Activated CD4-positive, CD25-positive, alpha-beta regulatory T cell (primary cell): ENCODE measurements at places on chromosomes 11 and 22.
A peak's percentile ranks its signal among the peaks of the same experiment; 100 is the strongest.

DNA sequence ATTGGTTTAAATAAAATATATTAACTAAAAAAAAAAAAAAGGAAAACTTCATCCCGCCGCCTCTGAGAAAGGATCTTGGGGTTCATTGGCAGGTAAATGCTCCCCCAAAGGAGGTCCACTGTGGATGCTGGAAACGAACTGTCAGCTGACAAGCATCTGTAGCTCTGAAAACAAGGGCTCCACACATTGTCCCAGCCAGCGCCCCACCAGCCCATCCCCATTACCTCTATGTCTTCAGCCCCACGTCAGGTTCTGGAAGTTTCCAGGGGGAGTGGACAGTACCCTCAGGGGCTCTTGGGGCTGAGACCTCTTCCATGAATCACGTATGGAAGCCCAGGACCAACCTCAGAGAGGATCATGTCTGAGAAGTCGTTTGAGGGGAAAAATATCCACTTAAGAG is 66.4 kb upstream of the WNT7B start:
- no peak for DNase-seq

DNA sequence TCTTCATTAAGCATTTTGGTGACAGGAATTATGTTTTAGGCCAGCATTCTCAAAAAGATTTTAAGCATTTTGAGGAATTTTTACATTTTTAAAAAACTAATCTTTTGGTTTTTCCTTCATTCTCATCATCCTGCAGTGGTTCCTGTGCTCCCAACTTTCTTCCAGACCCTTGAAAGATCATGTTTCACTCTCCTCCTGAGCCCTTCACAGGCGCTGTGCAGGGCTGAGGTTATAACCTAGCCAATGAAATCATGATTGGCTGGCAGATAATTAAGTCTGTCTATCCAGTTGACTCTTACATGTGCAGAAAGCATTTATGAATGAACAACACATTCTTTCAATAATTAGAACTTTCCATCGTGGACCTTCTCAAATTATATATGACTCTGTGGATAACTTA is 226.3 kb downstream of the DDX10 start:
- DNase-seq: no peak

DNA sequence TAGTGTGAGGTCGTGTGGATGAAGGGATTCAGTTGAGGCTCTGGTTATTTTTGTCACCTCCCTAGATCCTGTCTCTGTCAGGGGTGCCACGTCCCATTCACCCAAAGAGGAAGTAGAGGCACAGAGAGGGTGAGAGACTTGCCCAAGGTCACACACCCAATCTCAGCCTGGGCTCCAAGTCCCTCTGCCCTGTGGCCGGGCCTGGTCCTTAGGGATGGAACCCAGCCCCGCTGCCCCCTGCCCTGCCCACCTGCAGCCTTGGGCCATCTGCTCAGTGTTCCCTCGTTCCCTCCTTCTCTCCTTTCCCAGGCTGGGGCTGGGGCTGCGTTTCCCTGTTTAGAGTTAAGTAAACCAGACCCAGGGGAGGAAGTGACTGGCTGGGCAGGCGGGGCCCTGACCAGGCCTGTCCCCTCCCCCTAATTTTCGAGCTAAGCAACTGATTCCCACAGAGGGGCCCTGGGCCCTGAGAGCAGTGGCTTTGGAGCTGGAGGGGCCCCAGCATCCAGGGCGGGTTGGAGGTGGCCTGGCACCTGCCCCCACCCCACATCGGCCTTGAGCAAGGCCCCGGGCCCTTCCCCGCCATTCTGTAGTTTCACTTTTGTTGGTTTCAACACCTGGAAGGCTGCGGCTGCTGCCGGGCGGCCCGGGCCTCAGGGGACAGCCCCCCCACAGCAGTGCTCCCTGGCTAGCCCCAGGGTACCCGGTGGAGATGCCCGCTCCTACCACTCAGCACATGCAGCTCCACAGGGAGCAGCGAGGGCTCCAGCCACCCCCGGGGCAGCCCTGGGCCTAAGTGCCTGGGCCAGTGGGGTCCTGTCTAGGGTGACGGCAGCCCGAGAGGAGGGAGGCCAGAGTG is 1.5 kb downstream of the TCIRG1 start:
- DNase-seq: peak; percentile 16

GRCh38 chr11:27028561-27028965 is 12.1 kb upstream of the BBOX1 start:
- no peak for DNase-seq

- DNase-seq: no peak
Measured at GRCh38 chr11:69401715-69402114, 79.7 kb upstream of the LINC01488 start.

DNA sequence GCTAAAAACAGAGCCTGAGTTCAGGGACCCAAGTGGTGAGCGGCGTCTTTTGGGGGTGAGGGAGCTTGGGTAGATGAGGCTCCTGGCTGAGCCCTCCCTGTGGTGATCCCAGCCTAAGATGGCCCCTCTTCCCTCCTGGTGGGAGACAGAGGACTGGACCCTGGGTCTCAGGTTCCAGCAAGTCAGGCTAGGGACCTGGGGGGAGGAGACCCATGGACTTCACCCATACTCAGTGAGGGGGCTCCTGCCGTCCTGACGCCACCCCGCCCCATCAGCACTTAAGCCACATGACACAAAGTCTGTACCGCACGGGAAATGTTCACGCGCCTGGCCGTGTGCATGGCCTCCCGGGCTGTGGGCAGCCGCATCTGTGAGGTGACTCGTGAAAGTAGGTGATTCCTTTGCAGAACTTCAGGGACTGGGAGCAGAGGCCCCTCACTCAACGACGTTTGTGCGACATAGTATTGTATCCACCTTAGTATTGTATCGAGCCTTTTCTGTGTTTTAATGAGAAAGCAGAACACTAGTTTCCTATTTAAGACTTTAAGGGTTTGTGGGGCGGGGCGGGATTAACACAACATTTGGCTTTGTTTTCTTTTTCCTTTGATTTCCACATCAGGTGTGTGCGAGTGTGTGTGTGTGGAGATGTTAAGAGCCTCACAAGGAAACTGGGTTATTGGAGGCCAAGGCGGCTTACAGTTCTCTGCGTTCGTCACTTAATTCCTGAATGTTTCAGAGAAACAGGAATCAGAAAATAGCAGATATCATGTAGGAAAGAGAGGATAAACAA is 18.4 kb upstream of the TMEM191C start:
- DNase-seq: no peak

- no peak for DNase-seq
Measured at GRCh38 chr22:32216911-32217310, 12.0 kb upstream of the RFPL2 start.

DNA sequence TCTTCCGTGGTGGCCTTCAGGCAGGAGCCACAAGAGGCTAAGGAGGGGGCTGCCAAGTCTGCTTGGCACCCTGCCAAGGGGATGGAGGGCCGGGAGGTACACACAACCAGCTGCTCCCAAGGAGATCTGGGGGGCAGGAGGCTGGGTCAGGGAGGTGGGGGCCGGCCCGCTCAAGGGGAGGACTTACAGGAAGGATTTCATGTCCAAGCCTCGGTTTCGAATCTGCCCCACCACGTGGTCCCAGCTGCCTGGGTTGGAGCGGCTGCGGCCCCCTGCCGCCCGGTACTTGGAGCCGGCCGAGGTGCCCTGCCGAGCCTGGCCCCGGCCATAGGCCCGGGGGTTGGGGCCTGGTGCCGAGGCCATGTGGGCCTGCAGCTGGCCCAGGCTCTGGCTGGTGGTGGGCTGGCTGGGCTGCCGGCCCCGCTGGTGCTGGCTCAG is 33.5 kb downstream of the LRRC10B start:
- DNase-seq: no peak

GRCh38 chr22:48783821-48784266 is 1043.8 kb downstream of the BRD1 start:
- DNase-seq: no peak

- DNase-seq: no peak
Measured at GRCh38 chr11:99197477-99197876, 176.7 kb downstream of the CNTN5 start.
